Aorta (tissue), 5 donors: ENCODE measurements at places on chromosomes 3 and 15.
A peak's percentile ranks its signal among the peaks of the same experiment; 100 is the strongest.

DNA sequence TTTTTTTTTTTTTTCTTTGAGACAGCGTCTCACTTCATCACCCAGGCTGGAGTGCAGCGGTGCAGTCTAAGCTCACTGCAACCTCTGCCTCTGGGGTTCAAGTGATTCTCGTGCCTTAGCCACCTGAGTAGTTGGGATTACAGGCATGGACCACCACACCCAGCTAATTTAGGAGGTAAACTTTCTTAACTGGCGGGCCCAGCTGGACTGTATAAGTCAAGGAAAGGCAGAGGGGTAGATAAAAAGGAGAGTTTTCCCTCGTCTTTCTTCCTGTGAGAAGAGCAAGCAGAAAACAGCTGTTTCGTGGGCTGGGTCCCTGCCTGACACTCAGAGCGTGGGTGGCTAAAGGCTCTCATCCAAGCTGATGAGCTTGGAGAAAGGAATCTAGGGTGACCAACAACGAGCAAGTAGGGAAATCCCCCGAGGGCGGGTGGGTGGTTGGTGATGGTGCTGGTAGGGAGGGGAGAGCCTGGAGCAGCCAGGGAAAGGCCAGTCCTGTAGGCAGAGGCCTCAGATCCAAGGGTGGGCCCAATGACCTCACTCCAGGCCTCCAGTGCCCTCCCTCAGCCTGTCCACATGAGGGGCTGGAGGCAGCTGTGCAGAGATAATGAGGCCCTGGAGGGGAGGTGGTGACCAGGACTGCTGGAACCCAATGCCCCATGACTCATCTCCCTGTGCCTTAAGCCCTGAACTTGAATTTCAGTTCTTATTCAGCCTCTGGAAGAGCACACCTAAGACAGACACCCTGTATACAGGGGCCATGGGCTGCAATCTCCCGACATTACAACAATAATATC lies 43.1 kb upstream of the LIMD1 start:
- peak; percentile 91 for DNase-seq

DNA sequence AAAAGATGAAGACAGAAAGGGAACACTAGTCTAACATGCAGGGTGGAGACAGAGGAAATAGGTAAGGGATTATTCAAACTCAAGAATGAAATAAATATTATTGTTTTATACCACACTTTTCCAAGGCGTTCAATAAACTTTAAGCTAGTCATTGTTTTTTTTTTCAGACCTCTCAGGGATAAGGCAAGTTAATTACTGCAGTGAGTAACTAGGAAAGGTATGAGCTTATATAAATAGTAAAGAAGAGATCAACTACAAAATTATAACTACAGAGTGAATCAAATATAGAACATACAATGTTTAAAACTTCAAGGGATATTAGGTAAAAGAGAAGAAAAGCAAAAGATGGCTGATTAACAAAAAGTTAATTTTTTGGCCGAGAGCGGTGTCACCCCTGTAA lies 31.5 kb upstream of the XXYLT1 start:
- no peak for DNase-seq

DNA sequence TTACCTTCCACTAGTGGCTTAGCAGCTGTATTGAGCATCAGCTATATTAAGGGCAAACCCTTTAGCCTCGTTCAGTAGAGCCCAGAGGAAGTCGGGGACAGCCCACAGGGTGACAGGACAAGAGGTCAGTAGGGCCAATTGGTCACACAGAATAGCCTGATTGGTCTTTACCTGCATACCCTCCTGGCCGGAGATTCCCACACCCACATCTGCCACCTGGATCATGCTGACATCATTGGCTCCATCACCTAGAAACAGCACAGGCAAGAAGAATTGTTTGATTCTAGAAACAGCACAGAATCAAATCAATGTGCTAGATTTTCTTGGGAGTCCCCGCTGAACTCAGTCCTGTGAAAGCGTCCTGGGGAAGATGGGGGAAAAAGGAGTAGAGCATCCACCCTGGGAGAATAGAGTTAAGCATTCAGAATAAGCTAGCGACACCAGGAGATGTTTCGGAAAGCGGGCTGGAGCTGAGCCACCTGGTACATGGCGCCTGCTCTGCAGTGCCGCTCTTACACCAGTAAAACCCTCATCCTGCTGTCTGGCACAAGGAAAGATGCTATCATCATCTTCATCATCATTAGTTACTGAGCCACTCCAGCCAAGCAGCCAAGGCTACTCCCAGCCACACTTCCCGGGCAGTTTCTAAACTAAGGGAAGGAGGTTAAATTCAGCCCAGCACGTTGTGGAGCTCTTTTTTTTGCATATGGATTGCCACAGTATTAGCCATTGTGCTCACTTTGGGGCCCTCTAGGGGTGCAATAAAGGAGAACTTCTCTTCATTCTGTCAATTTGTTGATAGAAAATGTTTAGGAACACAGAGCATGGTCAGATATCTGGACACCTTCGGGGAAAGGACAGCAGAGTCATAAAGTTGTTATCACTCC lies 171.3 kb downstream of the ATP10A start:
- peak; percentile 45 for DNase-seq

- DNase-seq = no peak
These were observed 60.3 kb downstream of the MYO9A start for GRCh38 chr15:72057548-72058091.

- no peak for DNase-seq
These were observed 258.1 kb upstream of the NECTIN3 start for GRCh38 chr3:110813541-110813940.

DNA sequence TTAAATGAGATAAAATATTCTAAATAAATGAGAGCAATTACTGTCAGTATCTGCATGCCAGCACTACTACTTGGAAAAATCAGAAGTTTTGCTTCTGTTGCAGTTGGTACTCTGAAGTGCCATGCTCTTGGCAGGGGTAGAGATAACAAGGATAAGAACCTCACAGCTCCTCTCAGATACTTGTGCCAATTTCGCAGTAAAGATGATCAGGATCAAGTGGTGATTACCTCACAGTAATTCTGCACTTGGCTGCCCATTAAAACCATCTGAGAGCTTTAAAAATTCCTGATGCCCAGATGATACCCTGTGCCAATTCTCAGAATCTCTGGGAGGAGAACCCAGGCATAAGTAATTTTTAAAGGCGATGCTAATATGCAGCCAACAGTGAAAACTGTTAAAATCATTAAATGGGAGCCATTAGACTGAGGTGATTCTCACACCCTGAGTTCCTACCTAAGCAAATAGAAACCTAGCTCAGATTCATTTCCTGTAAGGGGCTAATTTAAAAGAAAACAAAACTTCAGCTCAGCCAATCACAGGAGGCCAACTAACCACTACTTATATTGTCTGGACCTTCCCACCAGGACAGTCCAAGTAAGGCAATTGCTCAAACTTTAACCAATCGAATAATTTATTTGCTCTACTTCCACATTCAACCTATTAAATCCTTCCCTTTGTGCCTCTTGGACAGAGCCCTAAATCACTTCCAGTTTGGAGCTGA lies 171.2 kb downstream of the KCNMB2 start:
- no peak for DNase-seq

DNA sequence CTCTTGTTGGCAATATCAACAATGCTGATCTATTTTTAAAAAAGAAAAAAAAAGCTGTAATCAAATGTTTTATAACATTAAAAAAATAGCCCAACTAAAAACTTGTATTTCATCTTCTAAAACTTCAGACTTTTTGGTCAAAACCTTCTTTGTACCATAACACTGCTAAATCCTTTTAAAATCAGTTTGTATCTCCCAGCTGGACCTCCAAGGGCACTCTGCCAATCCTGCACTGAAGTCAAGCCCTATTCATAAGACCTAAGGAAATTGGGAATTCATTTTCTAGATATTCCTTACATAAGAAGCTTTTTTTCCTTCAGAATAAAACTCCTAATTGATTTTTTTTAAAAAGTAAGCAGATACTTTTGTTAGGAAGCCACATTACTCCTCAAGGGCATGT lies 38.2 kb upstream of the HCLS1 start:
- DNase-seq = no peak

DNA sequence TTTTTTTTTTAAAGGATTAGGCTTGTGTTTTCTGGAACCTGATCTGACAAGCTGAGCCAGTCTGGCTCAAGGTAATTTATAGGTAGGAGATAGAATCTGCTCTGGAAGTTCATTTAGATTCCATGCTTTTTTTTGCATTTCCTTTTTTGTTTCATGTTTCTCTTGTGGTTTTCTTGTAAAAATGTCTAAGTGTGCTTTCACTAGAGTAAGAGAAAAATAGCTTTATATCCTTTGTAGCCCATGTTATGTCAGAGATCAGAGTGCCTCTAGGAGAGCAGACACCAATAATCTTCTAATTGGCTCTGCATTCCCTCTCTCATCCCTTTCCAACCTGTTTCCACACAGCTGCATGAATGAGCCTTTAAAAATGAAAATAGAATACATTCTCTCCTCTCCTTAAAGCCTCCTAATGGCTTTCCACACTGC lies 389.8 kb upstream of the KCNMB2 start:
- no peak for DNase-seq

GRCh38 chr3:16297997-16298885 lies 33.2 kb downstream of the OXNAD1 start:
- DNase-seq = no peak

- DNase-seq = no peak
These were observed 163.4 kb upstream of the NUDT16 start for GRCh38 chr3:131218196-131218595.

DNA sequence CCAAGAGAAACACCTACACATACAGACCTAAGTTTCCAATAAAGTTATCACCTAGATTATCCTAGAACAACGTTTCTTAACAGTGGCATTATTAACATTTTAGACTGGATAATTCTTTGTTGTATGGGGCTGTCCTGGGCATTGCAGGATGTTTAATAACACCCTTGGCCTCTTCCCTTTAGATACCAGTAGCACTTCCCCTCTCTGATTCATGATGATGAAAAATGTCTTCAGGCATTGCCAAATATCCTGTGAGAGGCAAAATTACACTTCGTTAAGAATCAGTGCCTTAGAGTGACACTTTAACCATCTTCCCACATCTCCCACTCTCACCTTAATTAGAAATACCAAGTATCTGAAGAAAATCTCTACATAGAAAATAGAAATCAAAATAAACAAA lies 352.6 kb downstream of the CGGBP1 start:
- DNase-seq = no peak

- peak; percentile 71 for DNase-seq
These were observed 24.5 kb downstream of the PLXNB1 start for GRCh38 chr3:48405343-48405881.
